ENCODE measurements at places on chromosomes 12 and 14.

DNA sequence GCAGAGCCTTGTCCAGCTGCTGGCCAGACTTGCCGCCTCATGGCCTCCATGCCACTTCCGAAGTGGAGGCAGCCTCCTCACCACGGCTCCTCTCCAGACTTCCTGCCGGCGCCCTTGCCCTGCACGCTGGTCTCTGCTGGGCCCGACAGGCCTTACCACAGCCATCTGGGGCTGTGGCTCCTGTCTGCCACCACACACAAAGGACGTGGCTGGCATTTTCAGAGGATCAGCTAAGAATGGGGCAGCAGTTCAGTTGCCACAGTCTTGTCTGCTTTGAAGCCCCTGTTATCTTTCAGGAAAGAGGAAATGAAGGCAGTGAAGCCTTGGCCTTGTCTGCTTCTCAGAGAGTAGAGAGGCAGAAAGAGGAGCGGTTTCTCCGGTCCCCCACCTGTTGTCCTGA lies 178.0 kb upstream of the FKBP4 start:
- DNase-seq: no peak

DNA sequence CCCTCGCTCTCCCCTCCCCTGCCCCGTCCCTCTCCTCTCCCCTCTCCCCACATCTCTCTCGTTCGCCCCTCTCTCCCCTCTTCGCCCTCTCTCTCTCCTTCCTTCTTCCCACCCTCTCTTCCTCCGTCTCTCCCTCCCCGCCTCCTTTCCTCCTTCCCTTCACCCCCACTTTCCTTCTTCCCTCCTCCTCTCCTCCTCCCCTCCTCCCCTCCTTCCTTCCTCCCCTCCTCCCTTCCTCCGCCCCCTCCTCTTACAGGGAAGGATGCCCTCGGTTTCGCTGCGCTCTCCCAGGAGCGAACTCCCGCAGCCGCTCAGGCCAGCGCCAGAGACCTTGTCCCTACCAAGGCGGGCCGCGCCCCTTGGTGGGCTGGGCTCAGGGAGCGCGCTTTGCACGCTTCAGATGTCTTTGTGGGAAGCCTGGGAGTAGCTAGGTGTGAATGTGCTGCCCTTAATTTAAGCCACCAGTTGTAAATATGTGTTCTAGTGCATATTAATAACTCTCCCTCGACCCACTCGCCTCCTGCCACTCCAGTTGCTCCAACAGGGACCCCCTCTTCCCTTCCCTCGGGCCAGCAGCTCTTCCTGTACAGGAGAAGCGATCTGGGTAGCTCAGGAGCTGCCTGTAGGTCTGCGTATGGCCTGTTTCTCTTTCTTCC lies 13.3 kb upstream of the MAP3K9 start:
- peak; percentile 64 for DNase-seq

DNA sequence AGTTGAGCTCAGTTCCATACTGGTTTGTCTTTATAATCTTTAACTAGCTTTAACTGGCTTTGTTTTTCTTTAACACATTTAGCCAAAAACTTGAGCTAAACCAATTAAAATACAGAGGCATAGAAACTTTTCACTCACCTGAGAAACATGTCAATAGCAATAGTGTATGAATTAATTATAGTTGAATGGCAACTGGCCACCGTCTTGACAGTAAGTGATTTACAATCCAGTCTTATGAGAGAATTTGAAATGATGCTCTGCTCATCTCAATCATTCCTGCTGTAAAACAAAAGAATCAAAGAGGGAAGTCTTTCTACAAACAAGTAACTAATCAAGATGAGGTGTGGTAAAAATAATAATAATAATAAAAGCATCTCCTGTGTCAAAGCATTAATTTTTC lies 86.6 kb upstream of the AMIGO2 start:
- no peak for DNase-seq

GRCh38 chr14:92729634-92730358 lies 18.6 kb downstream of the LGMN start:
- no peak for DNase-seq

GRCh38 chr14:32009221-32009975 lies 67.7 kb upstream of the ARHGAP5 start:
- DNase-seq: no peak

- no peak for DNase-seq
These were observed 9.7 kb upstream of the RIN3 start for GRCh38 chr14:92503756-92504491.

GRCh38 chr12:112163056-112163455 lies 37.7 kb downstream of the TRAFD1 start:
- peak; percentile 19 for DNase-seq

DNA sequence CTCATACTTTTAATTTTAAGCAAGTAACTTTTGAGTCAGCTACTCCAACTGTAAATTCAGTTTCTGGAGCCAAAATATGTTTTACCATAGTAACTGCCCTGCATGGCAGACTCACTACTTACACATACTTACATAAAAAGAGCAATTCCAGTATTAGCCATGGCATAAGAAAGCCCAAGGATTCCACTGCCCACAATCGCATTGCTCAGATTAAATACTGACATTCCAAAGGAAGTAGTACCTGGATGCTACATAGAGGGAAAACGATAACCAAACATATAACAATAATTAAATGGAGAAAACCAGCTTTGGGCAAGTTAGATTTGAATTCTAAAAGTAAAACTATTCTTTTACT lies 2.2 kb downstream of the SLC38A2 start:
- DNase-seq: no peak

DNA sequence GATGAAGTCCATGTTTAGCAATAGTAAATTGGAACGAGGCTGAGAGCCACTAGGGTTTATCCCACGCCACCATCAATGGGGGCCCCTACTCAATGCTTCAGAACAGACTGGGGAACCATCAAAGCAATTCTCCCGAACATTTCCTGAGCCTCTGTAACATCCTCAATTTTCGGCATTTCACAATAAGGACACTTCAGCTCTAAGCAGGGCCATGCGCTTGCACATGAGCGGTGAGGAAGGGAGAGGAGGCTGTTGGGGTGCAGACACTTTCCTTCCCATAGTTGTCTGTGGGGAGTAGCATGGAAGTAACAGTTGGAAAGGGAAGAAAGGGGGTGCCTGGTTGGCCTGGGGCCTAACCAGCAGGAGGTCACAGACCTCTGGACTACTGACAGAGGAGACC lies 129.9 kb upstream of the PRMT8 start:
- DNase-seq: no peak

- no peak for DNase-seq
These were observed 28.6 kb downstream of the EML1 start for GRCh38 chr14:99821519-99822508.

- DNase-seq: peak; percentile 55
These were observed 123.3 kb downstream of the SSPN start for GRCh38 chr12:26318661-26319068.

DNA sequence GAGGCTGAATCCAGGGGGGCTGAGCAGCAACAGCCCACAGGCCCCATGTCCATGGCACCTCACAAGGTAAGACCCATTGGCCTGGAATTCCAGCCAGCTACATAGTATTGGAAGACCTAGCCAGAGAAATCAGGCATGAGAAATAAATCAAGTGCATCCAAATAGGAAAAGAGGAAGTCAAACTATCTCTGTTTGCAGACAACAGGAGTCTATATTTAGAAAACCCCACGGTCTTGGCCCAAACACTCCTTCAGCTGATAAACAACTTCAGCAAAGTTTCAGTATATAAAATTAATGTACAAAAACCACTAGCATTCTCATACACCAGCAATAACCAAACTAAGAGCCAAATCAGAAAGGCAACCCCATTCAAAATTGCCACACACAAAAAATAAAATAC lies 16.9 kb downstream of the PDE6H start:
- no peak for DNase-seq

- peak; percentile 66 for DNase-seq
These were observed 400 bp upstream of the PRIMA1 start for GRCh38 chr14:93788543-93789227.

GRCh38 chr12:87171356-87171755 lies 857.8 kb downstream of the C12orf50 start:
- DNase-seq: no peak

DNA sequence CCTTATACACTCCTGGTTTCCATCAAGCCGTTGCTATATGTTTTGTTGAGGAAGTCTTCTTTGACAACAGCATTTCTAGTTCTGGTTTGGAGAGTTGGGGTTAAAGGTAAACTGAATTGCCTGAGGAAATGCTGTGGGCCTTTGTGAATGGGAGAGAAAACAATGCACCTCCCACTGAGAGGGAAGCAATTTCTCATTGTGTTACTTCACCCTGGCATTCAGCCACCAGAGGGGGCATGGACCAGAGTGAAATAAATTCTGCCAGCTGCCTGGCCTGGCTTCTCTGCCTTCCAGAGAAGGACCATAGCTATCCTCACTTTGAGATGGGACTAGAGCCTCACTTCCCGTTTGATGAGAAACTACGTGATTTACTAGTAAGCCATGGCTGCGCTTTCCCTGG lies 475.3 kb downstream of the EGLN3 start:
- no peak for DNase-seq

GRCh38 chr12:79818856-79819255 lies 116.0 kb downstream of the PPP1R12A start:
- DNase-seq: no peak

GRCh38 chr14:89265234-89265633 lies 151.8 kb downstream of the FOXN3 start:
- no peak for DNase-seq

- DNase-seq: no peak
These were observed 7.9 kb upstream of the CMKLR1 start for GRCh38 chr12:108346727-108347710.

GRCh38 chr12:25337916-25338315 lies 87.2 kb upstream of the KRAS start:
- DNase-seq: no peak

DNA sequence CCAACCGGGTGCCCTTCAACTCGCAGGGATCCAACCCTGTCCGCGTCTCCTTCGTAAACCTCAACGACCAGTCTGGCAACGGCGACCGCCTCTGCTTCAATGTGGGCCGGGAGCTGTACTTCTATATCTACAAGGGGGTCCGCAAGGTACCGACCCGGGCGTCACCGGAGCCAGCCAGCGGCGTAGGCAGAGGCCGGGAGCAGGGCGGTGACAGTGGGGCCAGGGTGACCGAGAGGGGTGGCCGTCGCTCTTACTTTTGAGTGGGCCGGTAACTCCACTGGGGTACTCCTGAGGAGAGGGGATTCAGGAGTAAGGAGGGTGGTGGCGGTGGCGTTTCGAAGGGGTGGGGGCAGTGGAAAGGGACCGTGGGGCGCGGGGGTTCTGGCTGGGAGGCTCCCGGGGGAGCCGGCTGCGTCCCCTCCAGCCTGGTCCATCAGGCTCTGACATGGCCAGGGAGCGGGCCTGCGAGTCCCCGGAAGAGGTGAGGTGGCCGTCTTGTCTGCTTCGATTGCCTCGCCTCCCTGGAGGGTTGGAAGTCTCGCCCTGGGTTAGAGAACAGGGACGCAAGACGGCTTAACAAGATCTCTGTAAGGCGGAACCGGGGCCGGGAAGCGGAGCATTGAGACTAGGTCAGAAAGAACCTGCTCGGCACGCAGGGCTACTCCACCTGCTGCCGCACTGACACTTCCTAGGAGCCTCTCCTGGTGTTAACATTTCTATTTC lies 491 bp downstream of the WDR20 start:
- peak; percentile 59 for DNase-seq

- no peak for DNase-seq
These were observed 122.1 kb upstream of the ARHGAP5 start for GRCh38 chr14:31954991-31955390.

- DNase-seq: no peak
These were observed 17.1 kb downstream of the IRAK3 start for GRCh38 chr12:66206141-66206540.

DNA sequence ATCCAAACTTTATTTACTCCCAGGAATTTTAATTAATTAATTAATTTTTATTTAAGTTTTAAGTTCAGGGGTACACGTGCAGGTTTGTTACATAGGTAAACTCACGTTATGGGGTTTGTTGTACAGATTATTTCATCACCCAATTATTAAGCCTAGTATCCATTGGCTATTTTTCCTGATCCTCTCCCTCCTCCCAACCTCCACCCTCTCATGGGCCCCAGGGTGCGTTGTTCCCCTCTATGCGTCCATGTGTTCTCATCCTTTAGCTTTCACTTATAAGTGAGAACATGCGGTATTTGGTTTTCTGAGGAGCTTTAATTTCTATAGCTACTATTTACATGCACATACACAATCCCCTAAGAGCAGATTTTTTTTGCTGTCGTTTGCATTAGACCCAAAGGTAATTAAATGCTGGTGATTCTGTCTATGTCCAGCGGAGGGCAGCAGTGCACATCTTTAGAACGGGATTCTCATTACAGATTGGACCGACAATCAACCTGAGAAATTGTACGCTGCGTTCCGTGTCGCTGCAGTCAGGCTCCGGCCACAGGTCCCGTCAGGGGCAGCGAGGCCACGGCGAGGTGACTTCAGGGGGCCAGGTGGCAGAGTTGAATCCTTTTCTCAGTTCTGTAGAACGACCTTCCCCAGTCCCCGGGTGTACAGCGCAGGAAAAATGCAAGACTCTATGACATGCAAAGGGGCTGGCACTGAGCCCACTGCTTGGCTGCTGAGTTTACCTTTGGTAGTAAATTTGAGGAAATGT lies 11.6 kb downstream of the TMEM30B start:
- peak; percentile 66 for DNase-seq

DNA sequence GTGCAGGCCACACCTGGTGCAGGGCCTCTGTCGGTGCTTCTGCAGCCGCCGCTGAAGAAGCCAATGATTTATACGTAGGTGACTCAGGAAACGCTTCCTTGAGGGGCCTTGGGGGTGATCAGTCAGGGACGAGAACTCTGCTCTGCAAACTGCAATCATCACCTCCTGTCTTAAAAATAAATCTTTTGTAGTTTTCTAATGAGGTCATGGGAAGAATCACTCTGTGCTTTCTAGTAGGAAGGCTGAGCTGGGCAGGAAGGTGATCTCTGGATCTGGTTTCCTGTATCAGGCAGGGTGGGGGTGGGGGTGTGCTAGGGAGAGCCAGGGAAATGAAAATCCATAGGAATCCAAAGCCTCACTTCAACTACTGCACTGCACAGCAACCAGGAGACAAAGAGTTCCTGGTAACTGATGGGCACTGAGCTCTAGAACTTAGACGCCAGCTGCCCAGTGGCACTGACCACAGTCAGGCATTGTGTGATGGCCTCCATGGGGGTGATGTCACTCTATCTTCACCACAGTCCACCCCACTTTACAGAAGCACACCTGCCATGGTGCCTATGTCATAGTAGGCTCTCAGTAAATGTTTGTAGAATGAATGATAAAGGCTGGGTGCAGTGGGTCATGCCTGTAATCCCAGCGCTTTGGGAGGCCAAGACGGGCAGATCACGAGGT lies 292.4 kb upstream of the PWP1 start:
- no peak for DNase-seq

GRCh38 chr12:77064896-77065360 lies 441 bp downstream of the E2F7 start:
- DNase-seq: no peak

DNA sequence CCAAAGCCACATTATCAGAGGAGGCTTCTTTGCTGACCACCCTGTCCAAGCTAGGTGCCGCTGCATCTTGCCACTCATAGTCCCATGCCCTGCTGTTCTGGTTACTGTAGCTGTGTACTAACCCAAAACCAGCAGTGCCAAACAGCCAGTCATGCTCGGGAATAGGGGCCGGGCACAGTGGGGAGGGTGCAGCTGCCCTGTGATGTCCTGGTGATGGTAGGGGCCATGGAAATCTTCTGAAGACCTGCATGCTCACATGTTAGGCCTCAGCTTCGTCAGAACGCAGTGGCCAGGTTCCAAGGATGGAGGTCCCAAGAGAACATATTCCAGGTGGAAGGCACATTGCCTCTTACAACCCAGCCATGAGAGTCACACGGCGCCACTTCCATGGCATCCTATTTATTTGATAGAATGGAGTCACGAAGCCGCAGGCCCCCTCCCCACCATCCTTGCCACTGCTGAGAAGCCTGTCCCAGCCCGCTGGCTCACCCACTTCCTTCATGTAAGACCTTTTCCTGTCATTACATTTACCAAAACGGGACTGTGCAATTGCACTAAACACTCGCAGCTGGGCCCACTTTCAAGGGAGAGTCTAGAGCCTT lies 48.5 kb downstream of the FAM222A start:
- DNase-seq: no peak

Measured in Right ventricle myocardium superior (tissue), 1 donor.